ENCODE measurements at places on chromosomes 7 and 10. TPM values are rescaled to one million over a fixed set of nuclear protein-coding genes. Genes with fewer than 3 reads are reported as not detected.

- DNase-seq: no peak
Measured at GRCh38 chr10:71323407-71323806, 4.3 kb downstream of the SLC29A3 start.

DNA sequence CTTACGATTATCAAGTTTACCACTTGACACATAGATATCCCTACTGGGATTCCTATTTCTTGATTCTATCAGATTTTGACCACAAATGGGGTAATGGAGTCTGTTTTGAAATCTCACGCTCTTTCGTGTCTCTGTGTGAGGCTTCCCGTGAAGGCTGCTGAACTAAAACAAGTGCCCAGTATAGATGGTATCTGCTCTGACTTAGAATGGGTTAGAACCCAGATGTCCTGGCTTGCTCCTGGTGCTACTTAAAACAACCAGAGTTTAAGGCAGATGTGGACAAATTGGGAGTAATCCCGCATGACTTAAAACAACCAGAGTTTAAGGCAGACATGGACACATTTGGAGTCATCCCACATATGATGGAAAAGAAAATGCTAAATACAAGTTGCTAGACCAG lies 85.9 kb downstream of the FAM204A start:
- DNase-seq: no peak

DNA sequence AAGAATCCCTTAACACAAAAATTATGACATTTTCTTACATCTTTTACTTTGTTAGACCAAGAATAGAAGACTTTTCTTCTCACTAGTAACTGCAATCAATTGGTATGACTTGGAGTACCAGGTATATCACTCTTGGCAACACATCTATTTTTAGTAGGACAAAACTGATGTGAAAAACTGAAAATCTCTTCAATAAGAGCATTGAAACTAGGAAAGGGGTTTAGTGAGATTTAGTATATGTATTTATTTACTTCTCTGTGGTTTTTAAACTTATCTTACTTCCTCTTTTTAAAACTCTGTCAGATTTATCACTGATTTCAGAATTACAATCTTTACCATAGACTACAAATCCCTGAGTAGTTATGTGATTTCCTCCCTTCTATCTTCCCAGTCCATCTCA lies 366.2 kb downstream of the PCDH15 start:
- no peak for DNase-seq

GRCh38 chr7:157474685-157475084 lies 137.9 kb downstream of the DNAJB6 start:
- no peak for DNase-seq

DNA sequence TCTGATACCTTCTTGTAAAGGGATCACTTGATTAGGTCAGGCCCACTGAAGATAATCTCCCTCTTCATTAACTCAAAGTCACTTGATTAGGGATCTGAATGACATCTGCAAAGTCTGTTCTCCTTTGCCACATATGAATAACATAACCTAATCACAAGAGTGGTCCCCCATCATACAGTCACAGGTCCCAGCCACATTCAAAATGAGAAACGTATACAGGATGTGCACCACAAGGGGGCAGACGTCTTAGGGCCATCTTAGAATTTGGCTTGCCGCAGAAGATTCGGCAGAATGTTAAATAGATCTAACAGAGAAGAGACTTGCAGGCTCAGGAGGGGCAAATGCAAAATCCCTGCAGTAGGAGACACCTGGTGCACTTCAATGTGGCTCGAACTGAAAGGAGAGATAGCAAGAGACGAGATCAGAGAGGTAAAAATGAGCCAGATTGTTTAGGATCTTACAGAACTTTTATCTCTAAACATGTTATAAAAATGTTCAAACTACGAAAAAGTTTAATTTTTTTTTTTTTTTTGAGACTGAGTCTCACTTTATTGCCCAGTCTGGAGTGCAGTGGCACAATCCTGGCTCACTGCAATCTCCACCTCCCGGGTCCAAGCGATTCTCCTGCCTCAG lies 10.4 kb upstream of the SMC3 start:
- peak; percentile 65 for DNase-seq

GRCh38 chr7:20229646-20230500 lies 12.7 kb upstream of the MACC1 start:
- no peak for DNase-seq

GRCh38 chr10:86968994-86969355 lies 693 bp downstream of the ADIRF start:
- no peak for DNase-seq

DNA sequence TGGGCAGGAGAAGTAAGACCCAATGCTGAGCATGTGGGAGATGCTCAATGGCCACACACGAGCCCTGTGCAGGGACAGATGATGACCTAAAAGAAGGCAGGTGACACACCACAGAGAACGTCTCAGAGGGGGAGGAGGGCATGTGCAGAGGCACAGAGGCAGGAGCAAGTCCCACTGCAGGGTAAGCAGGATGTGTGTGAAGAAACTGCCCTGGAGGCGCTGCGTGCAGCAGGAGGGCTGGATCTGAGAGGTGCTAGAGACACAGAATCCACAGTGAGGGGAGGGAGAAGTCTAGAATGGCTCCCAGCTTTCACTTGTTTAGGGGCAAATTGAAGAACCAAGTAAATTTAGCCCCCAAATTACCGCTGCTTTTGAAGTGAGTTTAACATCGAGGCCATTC lies 14.9 kb downstream of the DYDC2 start:
- DNase-seq: no peak

DNA sequence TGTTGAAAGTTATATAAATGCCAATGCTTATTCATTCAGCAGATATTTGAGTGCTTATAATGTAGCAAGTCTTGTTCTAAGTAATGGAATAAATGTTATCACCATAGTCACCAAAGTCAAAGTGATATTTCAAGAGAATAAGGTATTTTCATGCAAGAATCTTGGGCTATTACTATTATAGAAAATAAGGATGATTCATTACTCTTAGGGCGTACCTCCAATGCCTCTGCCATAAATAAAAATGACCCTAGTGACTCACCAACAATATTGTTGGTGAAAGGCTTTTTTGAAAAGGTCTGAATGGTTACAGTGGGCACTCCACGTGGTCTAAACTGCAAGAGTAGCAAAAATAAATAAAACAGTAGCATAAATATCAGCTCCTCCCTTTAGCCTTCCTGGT lies 68.4 kb downstream of the RALA start:
- DNase-seq: no peak

DNA sequence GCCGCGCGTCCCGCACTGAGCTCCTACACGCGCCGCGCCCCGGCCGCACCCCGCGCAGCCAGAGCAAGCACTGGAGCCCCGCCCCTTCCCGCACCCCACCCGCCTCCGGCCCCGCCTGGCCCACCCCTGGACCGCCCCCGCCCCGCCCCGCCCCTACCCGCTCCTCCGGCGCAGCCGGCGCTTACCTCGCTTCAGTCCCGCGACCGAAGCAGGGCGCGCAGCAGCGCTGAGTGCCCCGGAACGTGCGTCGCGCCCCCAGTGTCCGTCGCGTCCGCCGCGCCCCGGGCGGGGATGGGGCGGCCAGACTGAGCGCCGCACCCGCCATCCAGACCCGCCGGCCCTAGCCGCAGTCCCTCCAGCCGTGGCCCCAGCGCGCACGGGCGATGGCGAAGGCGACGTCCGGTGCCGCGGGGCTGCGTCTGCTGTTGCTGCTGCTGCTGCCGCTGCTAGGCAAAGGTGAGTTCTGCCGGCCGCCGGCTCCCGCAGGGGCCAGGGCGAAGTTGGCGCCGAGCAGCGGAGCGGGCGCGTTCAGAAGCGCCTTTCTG lies at the start of gene RET:
RET (plus strand) TSS at position 194 of the 545 bp plus-strand sequence; CDS start at position 384, 190 bp downstream.
- no peak for DNase-seq

The TMEM176B gene
- total RNA-seq: 0.27 TPM

The CTNNA3 gene
- not detected for total RNA-seq
